Muscle of leg (tissue), 16 donors: ENCODE measurements at places on chromosomes 7 and 10. TPM values are rescaled to one million over a fixed set of nuclear protein-coding genes. Genes with fewer than 3 reads are reported as not detected.

DNA sequence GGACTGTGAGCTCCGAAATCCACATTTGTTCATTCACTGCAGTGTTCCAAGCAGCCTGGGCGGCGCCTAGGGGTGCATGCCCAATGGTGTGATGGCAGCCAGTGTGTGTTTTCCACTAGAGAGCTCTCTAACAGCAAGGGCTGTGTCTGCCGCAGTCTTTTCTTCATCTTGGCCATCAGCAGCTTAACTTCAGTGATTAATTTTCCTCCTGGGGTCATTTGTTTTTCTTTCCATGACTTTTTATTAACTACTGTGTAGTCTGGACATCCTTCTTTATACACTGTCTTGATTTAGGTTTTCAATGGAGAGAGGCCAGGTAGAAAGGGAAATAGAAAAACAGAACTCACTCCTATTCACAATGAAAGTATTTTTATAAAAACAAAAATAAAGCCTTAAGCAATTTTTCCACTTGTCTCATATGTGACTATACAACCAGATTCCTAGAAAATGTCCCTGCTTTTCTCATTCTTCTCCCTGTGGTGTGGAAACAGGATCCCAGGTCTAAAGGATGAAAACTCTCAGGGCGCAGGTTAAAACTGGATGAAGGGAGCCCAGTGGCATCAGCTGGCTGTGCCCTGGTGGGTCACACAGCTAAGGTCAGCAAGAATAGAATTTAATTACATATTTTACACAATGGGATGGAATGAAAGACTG lies 176.8 kb downstream of the PKD1L1 start:
- DNase-seq, result peak; percentile 94

- DNase-seq, result no peak
These were observed 140.8 kb downstream of the GLCCI1 start for GRCh38 chr7:8109196-8110022.

DNA sequence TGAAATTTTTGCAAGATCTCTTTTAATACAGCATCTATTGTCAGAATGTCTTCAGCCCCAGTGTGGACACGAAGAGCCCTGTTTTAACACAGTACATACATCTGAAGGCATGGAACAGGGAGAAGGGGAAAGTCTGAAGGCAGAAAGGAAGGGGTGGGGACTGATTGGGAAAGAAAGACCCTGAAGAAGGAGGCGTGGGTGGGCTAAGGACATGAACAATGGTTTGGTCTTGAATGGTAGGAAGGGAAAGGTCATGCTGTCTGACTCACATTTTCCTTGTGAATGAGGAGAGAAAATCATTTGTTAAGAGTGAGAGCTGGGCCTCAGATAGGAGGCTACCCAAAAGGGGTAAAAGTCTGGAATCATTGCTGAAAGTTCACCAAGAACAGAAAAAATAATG lies 297.1 kb downstream of the GALNT17 start:
- no peak for DNase-seq

- no peak for DNase-seq
These were observed 443.9 kb downstream of the TCERG1L start for GRCh38 chr10:130867446-130868194.

GRCh38 chr7:151273651-151274390 lies 25.3 kb upstream of the SMARCD3 start:
- no peak for DNase-seq

DNA sequence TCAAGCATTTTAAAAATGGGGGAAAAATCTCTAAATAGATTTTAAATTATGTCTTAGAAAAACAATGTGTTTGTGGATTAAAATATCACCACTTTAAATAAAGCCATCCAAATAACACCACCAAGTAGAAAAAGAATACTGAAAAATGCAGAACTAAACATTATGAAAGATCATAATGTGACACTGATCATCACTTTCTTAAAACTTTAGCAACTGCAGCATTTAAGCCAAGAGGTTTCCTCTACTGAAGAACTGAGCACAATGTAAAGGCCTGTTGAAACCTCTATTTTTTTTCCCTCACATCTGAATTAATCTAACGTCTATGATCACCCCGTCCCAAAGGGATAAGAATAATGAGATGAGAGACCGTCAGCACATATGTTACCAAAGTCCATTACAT lies 18.6 kb downstream of the MINDY3 start:
- no peak for DNase-seq

- DNase-seq, result no peak
These were observed 16.5 kb downstream of the SPAM1 start for GRCh38 chr7:123941391-123942180.

DNA sequence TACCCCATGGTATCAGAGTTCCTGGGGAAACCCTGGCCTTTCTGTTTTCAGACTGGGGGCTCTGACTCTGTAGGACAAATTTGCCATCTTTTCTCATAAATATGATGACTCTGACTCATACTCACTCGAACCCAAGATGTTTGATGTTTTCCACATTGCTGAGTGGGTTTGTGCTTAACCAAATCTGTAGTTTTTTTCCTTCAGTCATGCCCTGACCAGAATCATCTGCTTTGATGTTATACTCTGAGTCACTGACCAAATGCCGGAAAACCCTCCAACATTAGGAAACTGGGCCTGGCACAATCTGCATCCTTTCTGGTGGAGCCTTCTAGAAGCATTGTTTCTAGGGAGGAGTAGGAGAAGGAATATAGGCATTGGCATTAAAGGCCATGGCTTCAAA lies 118.7 kb downstream of the C10orf105 start:
- DNase-seq, result no peak

DNA sequence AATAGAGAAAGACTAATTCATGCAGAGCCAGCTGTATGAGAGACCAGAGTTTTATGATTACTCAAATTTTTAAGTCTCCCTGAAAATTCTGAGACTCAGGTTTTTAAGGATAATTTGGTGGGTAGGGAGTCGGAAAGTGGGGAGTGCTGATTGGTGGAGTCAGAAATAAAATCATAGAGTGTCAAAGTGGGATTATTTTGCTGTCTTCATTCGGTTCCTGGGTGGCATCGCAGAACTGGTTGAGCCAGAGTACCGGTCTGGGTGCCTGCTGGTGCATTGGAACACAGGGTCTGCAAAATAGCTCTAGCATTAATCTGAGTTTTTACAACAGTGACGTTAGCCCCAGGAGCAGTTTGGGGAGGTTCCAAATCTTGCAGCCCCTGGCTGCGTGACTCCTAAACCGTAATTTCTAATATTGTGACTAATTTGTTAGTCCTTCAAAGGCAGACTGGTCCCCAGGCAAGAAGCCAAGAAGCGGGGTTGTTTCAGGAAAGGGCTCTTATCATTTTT lies 32.4 kb downstream of the GPRIN2 start:
- DNase-seq, result no peak

DNA sequence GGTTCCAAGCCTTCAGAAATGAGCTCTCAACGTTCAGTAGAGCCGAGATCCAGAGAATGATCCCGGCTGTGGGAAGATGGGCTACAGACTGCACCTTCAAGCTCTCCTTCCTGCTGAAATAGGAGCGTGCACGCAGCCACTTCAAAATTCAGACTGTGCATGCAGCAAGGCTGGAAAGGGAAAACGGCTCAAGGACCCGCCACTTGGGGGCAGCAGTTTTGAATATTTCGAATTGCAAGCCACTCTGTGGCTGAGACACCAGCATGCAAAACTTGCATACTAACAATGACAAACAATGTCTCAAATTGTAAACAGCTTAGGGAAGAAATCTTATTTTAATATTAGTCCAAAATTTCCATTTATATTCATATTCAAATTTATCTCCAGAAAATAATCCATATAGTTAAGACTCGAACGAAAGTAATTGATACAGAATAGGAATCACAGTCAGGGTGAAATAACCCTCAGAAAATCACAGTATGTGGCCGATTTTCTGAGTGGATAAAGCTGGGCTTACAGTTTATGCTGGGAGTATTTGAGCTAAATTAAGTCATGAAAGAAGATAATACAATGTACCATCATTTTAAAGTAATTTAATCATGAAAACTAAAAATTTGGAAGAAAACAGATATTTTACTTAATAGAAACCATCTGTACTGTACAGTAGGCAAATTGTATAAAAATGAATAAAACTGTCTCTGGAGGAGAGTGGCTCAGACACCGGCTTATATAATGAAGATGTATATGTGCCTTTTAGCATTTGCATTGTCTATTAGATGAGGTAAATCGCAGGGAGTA lies 137.9 kb upstream of the MKI67 start:
- DNase-seq, result peak; percentile 90

- DNase-seq, result no peak
These were observed 88.9 kb upstream of the SEC61G start for GRCh38 chr7:54847921-54848320.

DNA sequence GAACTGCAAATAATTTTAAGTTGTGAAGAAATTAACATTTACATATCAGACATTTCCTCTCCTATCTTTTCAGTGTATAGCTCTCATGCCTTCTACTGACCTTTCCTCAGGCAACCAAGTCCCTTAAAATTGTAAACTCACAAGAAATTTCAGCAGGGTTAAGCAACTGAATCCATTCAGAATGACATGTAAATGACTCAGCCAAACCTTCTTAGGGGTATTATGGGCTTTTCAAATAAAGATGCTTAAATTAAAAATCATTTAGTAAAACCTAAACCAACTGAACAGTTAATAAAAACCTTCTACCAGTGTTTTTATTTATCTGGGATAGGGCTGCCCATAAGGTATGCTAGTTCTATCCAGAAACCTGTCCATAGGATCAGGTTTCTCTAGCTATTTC lies 20.7 kb downstream of the WAPL start:
- no peak for DNase-seq

GRCh38 chr10:13795653-13796555 lies 209.1 kb downstream of the PRPF18 start:
- DNase-seq, result no peak

- DNase-seq, result peak; percentile 62
These were observed 31.7 kb upstream of the RHOBTB1 start for GRCh38 chr10:60975716-60976115.

DNA sequence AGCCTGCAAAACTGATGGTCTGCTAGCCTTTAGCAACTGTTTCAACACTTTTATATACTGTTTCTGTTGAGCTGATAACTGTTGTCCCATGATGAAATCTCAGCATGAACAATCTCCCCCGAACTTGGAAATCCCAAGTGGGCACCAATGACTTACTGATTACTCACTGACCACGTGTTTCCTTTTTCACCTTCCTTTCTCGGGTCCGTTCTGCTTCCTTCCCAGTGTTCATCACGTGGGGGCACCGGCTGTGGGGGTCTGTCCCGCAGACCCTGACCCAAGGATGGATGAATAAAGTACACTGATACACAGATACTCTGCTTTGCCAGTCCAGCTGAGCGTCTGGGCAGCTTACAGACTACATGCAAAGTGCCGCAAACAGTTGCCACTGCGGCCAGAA lies 39.0 kb upstream of the RASGEF1A start:
- no peak for DNase-seq

GRCh38 chr7:83984076-83984475 lies 210.5 kb downstream of the SEMA3A start:
- DNase-seq, result peak; percentile 15

Gene SH2B2
- total RNA-seq, result 4.4 TPM

Gene CTAGE4
- total RNA-seq, result 0.09 TPM

Gene UCMA
- 2.6 TPM for total RNA-seq

Gene CYP26C1
- 0.09 TPM for total RNA-seq

Gene ZNF804B
- under 0.01 TPM for total RNA-seq

Gene TACR2
- 0.13 TPM for total RNA-seq

Gene GPR146
- total RNA-seq, result 2.7 TPM

Gene MAGI2
- total RNA-seq, result 6.0 TPM

Gene CALML3
- not detected for total RNA-seq
